ENCODE measurements at places on chromosomes 6 and 20.

DNA sequence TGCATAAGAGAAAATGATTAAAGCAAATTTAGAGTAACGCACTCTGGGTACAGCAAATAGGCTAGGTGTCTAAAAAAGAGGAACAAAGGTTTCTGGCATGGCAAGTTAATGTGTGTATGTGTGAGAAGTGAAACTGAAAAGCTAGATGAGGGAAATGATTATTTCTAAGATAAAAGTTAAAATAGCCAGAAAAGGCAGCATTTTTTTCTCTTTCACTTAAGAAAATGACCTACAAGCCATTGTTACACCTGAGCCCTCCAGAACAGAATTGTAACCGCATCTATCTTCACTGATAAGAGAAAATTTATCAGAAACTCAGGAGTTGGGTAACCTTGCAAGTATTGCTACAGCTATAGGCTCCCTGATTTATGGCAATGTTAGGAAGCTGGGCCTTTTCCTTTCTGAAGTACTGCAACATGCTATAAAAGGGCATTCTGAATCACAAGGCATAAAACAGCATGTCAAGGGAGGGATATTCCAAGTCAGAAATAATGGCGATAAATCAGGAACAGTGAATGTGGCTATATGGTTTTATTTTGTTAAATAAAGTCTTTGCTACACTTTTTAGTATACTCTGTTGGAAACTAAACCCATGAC lies 395.3 kb downstream of the TBC1D32 start:
- no peak for DNase-seq

- no peak for DNase-seq
Observed at GRCh38 chr20:56922497-56922896, 293.4 kb downstream of the TFAP2C start.

- DNase-seq = no peak
Observed at GRCh38 chr6:24149836-24150235, 23.8 kb downstream of the NRSN1 start.

DNA sequence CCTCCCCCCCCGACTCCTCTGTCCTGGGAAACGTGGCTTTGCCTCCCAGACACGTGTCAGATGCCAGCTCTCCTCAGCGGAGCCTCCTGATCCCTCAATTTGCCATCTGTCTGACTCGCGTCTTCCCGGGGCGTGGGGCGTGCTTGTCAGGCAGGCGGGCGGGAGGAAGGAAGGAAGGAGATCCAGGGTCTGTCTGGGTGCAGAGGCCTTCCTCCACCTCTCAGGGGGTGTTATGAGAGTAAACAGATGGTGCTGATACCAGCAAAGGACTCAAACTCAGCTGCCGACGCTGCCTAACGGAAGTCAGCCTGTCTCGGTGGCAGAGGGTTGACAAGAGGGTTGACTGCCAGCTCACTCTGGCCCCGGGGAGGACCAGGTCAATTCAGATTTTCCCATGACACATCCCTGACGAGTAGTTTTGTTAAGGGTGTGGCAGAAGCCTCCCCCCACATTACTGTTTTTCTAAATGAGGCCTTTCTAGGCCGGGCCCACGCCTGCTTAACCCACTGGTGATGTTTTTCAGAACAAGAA lies 17.0 kb downstream of the UQCC2 start:
- no peak for DNase-seq

GRCh38 chr6:11665604-11666326 lies 112.8 kb downstream of the ADTRP start:
- no peak for DNase-seq

- DNase-seq = no peak
Observed at GRCh38 chr6:121912905-121913304, 477.5 kb downstream of the GJA1 start.

DNA sequence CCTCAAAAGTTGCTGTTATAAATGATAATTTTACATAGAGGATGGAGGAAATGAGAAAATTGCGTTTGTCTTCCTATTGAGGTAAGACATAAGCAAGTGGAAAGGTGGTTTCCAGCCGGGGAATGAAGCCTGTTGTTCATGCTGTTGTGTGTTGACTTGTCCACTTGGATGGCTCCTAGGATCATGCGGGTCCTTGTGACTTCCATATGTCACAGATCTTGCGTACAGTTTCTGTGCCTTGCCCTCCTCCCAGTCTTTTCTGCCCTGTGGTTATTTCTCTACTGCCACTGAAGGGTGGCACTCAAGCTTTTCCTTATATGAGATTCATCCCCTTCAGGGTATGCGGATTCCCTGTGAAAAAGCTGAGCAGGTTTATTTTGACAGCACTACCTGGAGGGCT lies 116.6 kb downstream of the CARMIL1 start:
- DNase-seq = no peak

DNA sequence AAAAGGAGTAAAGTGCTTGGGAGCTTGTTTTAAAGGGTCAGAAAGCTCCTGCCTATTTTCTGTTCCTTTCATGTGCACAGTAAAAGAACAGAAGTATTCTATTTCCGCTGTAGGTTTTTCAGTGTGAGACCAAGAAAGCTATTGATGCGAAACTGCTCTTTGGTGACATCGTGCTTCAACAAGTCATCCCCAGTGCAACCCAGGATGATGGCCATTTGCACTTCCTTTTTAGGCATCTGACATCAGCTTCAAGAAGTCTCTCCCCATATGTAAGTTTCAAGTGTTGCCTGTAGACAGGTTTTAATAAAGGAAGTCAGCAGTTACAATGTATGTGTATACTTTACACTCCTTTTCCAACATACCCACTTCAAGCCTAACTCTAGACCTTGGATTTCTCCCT lies 131.6 kb downstream of the RFX6 start:
- no peak for DNase-seq

GRCh38 chr20:17625246-17626051 lies 55.6 kb downstream of the DSTN start:
- no peak for DNase-seq

DNA sequence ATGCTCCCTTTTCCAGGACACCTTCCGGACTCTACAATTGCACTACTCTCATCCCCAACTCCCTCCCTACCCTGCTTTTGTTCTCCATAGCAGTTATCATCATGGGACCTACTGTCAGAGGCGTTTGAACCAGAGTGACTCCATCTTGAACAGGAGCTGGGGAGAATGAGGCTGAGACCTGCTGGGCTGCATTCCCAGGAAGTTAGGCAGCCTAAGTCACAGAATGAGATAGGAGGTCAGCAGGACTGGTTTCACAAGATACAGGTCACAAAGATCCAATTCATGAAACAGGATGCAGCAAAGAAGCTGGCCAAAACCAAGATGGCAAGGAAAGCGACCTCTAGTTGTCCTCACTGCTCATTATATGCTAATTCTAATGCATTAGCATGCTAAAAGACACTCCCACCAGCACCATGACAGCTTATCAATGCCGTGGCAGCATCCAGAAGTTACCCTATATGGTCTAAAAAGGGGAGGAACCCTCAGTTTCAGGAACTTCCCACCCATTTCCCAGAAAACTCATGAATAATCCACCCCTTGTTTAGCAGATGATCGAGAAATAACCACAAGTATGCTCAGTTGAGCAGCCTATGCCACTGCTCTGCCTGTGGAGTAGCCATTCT lies 15.6 kb downstream of the SLC13A3 start:
- no peak for DNase-seq

DNA sequence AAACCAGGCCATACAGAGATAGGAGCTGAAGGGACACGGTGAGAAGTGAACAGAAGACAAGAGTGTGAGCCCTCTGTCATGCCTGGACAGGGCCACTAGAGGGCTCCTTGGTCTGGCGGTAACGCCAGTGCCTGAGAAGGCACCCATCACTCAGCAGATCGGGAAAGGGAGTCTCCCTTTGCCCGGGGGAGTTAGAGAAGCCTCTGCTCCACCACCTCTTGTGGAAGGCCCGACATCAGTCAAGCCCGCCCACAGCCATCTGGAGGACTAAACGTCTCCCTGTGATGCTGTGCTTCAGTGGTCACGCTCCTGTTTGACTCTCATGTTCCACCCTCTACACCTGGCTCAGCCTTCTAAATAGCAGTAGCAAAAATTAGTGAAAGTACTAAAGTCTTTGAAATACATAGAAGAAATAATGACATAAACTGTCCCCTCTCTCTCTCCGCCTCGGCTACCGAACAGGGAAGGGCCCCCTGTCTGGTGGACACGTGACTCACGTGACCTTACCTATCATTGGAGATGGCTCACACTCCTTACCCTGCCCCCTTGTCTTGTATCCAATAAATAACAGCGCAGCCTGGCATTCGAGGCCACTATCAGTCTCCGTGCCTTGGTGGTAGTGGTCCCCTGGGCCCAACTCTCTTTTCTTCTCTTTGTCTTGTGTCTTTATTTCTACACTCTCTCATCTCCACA lies 66.7 kb downstream of the RPP21 start:
- no peak for DNase-seq

DNA sequence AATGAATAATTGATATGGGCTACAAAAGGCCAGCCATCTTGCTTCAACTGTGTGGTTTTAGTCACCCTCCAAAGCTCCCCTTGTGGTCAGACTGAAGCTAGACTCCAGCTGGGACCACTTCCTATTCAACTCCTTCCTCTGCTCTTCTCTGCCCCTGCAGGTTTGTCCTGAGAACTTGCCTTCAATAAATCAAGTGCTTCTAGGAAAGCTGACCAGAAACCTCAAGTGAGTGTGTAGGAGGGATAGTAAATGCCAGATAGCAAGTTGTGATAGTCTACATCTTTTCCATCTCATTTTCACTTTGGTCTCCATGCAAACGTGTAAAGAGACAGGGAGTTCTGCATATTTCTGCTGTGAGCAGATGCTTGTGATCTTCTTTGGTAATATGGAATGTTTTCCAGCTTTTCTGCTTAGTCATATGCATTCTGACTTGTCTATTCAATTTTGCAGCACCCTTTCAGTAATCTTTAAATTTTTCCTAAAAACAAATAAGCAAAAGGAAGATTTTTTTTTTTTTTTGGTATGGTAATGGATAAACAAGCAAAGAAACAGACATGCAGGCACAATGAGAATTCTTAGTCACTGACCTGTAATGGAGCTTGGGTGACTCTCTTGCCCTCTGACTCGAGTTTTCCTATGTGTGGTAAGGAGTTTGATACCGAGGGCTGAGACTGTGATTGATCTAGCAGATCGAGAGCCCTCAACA lies 201.3 kb upstream of the BTBD3 start:
- DNase-seq = no peak

DNA sequence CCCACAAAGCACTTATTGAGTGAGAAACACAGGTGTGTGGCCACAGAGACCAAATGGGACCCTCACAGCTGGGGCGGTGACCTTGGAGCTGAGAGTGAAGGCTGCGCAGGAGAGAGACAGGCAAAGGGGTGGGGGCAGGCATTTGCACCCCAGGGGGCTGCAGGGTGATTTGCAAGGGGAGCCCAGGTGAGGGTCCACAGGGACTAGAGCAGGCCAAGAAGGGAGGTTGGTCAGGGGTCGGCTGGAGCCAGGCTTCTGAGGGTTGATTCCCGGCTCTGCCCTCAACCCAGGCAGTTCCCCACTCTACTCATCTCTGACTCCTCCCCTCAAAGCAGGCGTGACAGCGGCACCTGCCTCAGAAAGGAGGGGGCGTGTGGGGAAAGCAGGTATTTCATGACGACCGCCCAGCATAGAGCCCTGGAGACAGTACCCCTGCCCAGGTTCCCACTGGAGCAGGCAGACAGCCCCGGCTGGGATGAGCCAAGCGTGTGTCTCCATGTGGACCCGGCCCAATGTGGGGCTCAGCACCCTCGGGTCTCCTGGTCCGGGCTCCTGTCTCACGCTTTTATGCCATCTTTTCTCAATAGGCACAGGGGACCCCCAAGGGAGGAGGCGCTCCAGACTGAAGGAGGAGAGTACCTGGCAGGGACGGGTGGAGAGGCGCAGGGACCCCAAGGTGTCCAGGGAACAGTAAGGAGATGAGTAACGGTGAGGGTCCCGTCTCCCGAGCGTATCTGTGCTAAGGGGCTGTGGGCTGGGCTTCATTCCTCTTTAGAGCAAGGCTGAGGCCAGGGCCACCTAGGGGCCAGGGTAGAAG lies 3.1 kb upstream of the MRGBP start:
- DNase-seq = no peak

DNA sequence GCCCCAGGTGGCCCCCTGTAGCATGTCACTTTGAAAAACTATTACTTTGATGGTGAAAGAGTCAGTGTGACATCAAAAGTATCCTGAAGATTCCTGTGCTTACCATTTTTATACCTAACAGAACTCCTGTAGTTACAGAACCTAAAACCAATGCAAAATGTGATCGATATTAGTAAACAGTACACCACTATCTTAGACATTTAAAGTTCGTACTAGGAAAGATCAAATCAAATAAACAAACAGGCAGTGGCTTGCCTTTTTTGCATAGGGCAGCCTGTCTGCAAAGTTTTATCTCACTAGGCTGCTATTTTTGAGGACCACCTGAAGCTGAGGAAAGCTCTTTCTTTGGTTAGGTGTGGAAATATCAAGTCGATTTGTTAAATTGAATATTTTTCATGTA lies 944.0 kb upstream of the CITED2 start:
- no peak for DNase-seq

GRCh38 chr6:43934183-43934802 lies 164.3 kb downstream of the VEGFA start:
- DNase-seq = no peak

GRCh38 chr6:103356531-103356930 lies 1503.2 kb downstream of the HACE1 start:
- no peak for DNase-seq

GRCh38 chr6:162726947-162727321 lies 632 bp downstream of the PRKN start:
- peak; percentile 22 for DNase-seq

GRCh38 chr6:166841216-166841615 lies 115.1 kb downstream of the RNASET2 start:
- no peak for DNase-seq

DNA sequence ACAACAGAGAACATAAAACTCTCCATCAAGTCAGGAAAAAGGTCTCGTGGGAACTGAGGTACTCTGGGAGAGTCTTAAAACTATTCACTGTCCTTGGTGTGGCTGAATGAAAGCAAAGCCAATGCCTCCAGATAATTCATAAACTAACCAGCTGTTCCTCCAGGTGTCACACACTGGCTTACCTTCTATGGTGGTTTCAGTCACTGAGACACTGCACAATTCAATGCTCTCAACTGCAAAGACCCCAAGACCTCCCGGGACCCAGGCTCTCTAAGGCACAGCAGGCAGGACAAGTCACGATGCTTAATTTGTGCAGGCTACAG lies 100.8 kb downstream of the GMPR start:
- no peak for DNase-seq

DNA sequence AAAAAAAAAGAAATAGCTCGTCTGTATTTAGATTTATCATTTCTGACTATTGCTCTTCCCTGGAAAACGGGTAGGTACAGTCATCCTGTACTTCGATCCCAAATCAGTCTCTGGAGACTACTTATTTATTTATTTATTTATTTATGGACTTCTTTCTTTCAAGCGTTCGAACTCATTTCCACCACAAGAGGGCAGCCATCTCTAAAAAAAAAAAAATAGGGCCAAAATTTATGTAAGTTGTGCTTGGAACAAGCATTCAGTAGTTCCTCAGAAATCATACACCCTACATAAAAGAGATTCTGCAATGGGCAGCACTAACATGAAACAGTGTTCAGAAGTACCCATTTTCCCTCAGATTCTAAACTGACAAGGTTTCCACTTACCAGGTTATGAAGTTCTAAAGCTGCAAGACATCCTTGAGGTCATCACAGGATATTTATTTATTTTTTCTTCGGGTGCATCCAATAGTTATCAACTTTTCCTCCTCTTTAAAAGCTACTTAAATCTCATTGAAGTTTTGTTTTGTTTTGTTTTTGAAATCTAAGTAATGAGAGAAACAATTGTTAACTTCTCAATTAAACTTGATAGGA lies 1.9 kb upstream of the BMP2 start:
- DNase-seq = peak; percentile 21

Measured in frontal cortex (tissue), 4 donors.